ENCODE measurements at places on chromosomes 11 and 22. TPM values are rescaled to one million over a fixed set of nuclear protein-coding genes. Genes with fewer than 3 reads are reported as not detected.

The CCDC81 gene
- total RNA-seq, result 4.5 TPM

The CYTH4 gene
- not detected for total RNA-seq

DNA sequence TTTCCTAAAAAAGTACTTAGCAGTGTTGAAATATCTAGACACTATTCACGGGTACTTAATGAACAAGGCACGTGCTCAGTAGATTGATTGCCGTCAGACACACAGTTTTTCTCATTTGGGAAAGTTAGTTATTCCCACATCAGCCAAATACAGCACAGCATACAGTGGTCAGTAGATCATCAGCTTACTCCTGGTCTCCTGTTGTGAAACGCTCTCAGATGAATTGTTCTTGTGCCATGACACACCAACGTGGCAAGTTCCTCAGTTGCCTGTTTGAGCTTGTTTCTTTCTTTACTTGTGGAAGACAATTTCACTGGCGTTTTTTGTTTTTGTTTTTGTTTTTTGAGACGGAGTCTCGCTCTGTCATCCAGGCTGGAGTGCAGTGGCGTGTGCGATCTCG lies 8.6 kb downstream of the TAB1 start:
- no peak for DNase-seq

The KRTAP5-2 gene
- total RNA-seq, result not detected

The SOX6 gene
- 16.3 TPM for total RNA-seq
